ENCODE measurements at places on chromosomes 12 and 14.

GRCh38 chr12:115979351-115979750 is 298.1 kb downstream of the MED13L start:
- no peak for DNase-seq

GRCh38 chr12:76299536-76300296 is 48.5 kb downstream of the BBS10 start:
- no peak for DNase-seq

DNA sequence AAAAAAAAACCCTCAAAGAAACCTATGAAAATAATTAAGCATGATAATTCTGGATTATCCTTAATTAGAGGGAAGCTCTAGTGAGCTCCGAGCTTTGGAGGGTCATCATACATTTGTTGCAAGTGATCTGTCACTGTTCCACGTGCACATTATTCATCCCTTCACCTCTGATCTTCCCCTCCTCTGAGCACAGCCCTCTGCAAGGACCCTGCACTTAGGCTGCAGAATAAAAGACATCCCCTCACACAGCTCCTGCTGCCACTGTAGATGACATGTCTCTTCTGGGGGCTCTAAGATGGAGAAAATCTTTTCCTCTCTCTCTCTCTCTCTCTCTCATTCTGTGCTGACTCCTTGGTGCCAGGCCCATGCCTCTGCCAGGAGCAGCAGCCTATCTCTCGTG is 300.4 kb downstream of the EGLN3 start:
- DNase-seq: no peak

GRCh38 chr14:80695869-80696268 is 245.7 kb downstream of the CEP128 start:
- DNase-seq: no peak

DNA sequence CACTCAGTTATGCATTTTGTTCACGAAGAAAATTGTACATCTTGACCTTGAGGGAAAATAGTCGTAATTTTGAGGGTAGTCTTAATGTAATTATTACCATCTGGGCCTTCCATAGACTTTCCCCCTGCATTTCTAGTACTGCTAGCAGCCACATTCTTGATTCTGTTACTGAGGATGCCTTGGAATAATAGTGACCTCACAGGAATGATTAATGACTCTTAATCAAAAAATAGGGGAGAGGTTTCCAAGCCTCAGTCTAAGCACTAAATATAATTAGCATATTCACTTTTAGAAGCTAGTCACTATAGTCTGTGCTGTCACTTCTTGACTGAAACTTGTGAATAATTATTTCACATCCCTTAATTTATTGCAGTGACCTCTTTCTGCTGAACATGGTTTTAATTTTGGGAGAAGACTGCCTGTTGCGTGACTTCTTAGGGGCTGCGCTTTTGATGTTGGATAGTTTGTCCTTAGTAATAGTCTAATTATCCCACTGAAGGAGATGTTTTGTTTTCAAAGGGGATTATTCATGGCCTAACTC is 400.5 kb downstream of the ADAMTS20 start:
- DNase-seq: no peak

GRCh38 chr12:66453120-66453519 is 150.8 kb downstream of the HELB start:
- DNase-seq: peak; percentile 96

GRCh38 chr12:48442179-48442847 is 30.0 kb upstream of the ANP32D start:
- no peak for DNase-seq

DNA sequence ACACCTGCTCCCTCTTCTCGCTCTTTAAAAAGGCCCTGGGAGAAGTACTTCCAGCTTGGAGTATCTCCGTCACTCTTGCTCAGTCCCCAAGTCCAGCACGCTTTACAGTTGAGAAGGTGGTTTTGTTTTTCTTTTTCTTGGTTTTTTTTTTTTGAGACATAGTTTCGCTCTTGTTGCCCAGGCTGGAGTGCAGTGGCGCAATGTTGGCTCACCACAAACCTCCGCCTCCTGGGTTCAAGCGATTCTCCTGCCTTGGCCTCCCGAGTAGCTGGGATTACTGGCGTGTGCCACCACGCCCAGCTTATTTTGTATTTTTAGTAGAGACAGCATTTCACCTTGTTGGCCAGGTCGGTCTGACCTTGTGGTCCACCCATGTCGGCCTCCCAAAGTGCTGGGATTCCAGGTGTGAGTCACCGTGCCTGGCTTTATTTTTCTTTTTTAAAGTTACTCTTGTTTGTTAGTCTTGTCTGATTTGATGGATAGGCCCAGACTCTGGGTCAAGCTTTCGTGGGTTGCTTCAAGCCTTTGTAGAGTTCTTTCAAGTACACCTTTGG is 1.9 kb downstream of the TDRD9 start:
- no peak for DNase-seq

- no peak for DNase-seq
These were observed 65.4 kb downstream of the C14orf132 start for GRCh38 chr14:96104469-96105057.

DNA sequence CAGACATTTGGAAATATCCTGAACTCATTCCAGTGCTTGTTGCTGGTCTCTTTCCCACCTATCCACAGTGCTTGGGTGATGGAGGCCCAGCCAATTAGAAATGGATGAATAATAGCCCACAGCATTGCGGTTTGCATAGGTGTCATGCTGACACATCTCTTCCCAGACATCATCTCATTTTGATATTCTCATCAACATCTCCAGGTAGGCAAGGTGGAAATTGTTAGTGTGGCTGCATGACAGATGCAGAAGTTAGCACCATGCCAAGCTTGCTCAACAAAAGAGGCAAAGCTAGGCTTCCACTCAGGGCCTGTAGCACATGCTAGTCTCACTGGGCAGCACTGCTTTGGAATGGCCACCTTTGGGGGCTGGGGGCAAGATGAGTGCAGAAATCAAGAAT is 1118.9 kb downstream of the VRK1 start:
- no peak for DNase-seq

- DNase-seq: no peak
These were observed 58.3 kb downstream of the SLC8A3 start for GRCh38 chr14:70130482-70130881.

DNA sequence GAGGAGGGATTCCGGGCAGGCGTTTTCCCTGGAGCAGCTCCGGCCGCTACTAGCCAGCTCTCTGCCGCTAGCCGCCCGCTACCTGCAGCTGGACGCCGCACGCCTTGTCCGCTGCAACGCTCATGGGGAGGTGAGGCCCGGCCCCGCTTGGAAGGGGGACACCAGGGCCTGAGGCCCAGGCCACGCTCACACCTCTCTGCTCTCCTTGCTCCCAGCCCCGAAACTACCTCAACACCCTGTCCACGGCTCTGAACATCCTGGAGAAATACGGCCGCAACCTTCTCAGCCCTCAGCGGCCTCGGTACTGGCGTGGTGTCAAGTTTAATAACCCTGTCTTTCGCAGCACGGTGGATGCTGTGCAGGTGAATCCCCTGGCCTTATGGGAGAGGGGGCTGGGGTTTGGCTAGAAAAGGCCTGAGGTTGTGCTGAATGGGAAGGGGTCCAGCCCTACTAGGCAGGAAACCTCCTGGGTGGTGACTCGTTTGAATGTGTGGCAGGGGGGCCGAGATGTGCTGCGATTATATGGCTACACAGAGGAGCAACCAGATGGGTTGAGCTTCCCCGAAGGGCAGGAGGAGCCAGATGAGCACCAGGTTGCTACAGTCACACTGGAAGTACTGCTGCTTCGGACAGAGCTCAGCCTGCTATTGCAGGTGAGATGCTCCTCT is 597 bp downstream of the RNF31 start:
- no peak for DNase-seq

DNA sequence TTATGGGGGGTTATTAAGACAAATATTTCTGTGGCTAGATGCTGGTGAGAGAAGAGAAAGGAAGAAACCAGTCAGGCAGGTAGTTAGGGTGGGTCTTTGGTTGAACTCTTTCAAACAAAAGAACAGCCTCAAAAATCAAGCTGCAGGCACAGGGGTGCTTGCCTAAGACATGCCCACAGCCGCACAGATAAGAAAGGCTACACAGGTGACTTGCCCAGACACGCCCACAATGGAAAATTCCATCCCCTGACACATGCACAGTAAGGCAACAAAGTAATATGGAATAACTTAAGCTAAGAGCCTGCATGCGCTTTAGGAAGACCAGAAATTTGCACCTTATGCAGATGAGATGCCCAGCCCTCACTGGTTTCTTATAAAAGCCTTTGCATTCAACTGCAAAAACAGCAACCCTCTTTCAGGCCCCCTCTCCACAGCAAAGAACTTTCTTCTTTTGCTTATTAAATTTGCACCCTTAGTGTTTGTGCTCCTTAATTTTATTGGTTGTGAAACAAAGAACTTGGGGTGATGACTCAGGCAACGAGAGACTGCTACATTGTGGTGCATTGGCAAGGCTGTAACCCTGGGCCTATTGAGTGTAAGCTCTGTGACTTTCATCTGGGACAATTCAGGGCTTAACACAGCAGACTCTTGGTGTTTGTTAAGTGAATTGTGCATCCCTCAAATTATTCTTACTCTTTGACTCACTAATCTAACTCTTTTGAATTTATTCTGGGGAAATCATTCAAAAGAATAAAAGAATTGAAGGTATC is 149.4 kb downstream of the RPAP3 start:
- no peak for DNase-seq

- DNase-seq: peak; percentile 90
These were observed 1.7 kb downstream of the BTG1 start for GRCh38 chr12:92143686-92144630.

- no peak for DNase-seq
These were observed 702.7 kb downstream of the NRXN3 start for GRCh38 chr14:78872837-78873236.

GRCh38 chr14:23694949-23695663 is 58.9 kb downstream of the DHRS2 start:
- no peak for DNase-seq

- no peak for DNase-seq
These were observed 6.4 kb downstream of the APOLD1 start for GRCh38 chr12:12791756-12792369.

DNA sequence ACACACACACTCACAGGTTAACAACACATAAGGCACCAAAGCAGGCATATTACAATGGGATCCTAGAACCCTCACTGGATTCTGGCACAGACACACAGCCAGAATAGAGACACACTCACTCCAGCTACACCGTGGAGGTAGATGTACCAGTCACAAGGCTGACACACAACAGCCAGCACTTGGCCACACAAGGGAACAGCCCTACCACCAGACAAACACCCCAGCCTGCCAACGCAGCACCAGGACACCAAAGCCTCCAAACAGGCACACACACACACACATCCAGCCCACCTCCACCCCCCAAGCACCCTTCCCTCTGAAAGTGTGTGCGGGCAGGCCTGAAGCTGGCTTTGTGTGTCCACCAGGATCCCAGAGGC is 10.9 kb upstream of the ITGB7 start:
- no peak for DNase-seq

DNA sequence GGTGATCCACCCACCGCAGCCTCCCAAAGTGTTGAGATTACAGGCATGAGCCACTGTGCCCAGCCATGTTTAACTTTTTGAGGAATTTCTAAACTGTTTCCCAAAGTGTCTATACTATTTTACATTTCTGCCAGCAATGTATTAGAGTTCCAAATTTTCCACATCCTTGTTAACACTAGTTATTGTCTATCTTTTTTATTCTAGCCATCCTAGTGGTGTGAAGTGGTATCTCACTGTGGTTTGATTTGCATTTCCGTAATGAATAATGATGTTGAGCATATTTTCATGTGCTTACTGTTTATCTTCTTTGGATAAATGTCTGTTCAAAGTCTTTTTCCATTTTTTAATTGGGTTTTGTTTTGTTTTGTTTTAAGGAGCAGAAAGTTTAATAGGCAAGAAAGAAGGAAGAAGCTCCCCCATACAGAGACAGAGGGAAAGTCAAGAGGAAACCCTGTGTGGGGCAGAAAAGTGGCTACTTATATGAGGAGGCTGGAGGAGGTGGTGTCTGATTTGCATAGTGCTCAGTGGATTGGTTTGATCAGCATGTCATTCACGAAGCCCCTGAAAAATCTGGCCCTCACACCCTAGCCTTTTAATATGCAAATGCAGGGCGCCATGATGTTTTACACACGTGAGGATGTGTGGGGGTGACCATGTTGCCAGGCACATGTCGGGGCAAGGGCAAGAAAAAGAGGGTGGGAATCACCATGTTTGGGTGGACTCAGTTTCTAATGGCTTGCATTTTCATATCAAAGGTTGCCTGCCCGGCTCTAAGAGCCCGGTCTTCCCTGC is 14.9 kb downstream of the TXNRD1 start:
- DNase-seq: no peak

- DNase-seq: no peak
These were observed 29.3 kb upstream of the ARHGAP5 start for GRCh38 chr14:32047791-32048190.

- DNase-seq: no peak
These were observed 129.2 kb upstream of the USP15 start for GRCh38 chr12:62130834-62131552.

- DNase-seq: peak; percentile 88
These were observed at the start of gene STRAP for GRCh38 chr12:15882118-15882971. Gene STRAP (plus strand): TSS chr12:15882387. CDS start chr12:15882708, 321 bp downstream.

DNA sequence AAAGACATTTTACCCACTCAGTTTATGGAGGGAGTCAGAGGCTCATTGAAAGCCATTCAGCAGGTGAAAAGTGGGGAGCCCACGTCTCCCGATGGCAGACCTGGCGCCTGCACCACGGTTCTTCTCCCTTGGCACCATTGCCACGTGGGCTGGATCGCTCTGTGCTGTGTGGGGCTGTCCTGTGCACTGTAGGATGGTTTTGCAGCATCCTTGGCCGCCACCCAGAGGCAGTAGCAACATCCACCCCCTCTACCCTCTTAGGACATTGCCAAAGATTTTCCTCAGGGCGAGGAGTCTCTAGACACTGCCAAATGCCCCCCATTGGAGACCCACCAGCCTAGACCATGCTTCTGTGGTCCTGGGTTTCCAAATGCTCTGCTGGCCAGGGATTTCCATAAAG is 60.2 kb downstream of the SYNE3 start:
- no peak for DNase-seq

DNA sequence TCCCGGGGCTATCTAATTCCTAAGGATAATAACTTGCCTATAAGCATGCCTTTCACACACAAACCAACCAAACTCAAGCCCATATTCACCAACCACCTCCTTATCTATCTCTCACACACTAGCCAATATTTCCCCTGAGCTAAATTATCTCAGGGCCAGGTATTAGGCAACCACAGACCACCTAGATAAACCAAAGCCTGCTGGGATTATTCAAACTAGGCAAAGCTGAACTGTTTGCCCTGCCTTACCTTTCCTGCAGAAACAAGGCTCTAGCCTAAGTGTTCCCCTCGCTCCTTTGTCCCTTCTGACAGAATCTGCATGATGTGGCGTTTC is 114.7 kb upstream of the EEA1 start:
- no peak for DNase-seq

- DNase-seq: no peak
These were observed 14.5 kb downstream of the BAG5 start for GRCh38 chr14:103547941-103548462.

DNA sequence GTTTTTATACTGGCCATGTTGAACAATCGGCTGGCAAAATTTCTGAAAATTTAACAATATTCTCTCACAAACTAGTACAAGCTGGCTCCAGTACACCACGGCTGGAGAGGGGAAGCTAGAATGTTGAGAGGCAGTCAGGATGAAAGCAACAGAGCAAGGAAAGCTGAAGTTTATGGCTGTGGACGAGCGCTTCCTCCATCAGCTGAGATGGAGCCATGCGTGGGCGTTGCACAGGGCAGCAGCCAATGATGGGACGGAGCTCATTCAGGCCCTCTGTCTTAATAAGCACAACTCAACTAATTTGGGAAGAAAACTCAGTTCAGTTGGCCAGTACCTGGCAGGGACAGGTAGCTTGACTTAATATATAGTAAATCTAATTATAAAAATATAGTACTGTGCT is 14.1 kb upstream of the DCP1B start:
- no peak for DNase-seq
